ENCODE measurements at places on chromosomes 3 and 15. TPM values are rescaled to one million over a fixed set of nuclear protein-coding genes. Genes with fewer than 3 reads are reported as not detected.

Gene COL6A6
- 2.2 TPM for polyA plus RNA-seq

Gene CAMKV
- not detected for polyA plus RNA-seq

Gene EIF1B
- polyA plus RNA-seq: 111 TPM

Gene CPLX3
- polyA plus RNA-seq: 0.04 TPM

Gene LTK
- polyA plus RNA-seq: 0.28 TPM

Gene C3orf85
- not detected for polyA plus RNA-seq

Gene MGLL
- polyA plus RNA-seq: 61.5 TPM

Gene PARP15
- 1.5 TPM for polyA plus RNA-seq

Gene DAPK2
- polyA plus RNA-seq: 44.6 TPM

Gene TGM5
- 0.10 TPM for polyA plus RNA-seq

Gene CCDC39
- polyA plus RNA-seq: 0.15 TPM

Gene FOXB1
- polyA plus RNA-seq: not detected

Gene CHDH
- 0.29 TPM for polyA plus RNA-seq

Gene TXNRD3
- polyA plus RNA-seq: 2.1 TPM

Gene KLF15
- polyA plus RNA-seq: 30.1 TPM

Gene CYP1A2
- polyA plus RNA-seq: not detected

Gene MUSTN1
- polyA plus RNA-seq: 182 TPM

Gene MYEF2
- polyA plus RNA-seq: 11.6 TPM

Gene LNP1
- 2.2 TPM for polyA plus RNA-seq

Gene CCR2
- 0.49 TPM for polyA plus RNA-seq

Gene TASOR
- polyA plus RNA-seq: 9.2 TPM

Gene ARID3B
- 1.4 TPM for polyA plus RNA-seq

Gene THRB
- polyA plus RNA-seq: 5.2 TPM

Gene TIMP4
- 41.4 TPM for polyA plus RNA-seq

Gene TRH
- not detected for polyA plus RNA-seq

Gene NIT2
- 14.7 TPM for polyA plus RNA-seq

Gene ABCF3
- 87.9 TPM for polyA plus RNA-seq

Gene TGM4
- polyA plus RNA-seq: not detected

Gene IL16
- 4.3 TPM for polyA plus RNA-seq

Gene OR4M2
- polyA plus RNA-seq: not detected

Gene A4GNT
- not detected for polyA plus RNA-seq

Gene ACAA1
- 76.4 TPM for polyA plus RNA-seq

Measured in heart right ventricle (tissue), 16 donors.